ENCODE measurements at places on chromosomes 16 and 17.

GRCh38 chr16:85553436-85554113 lies 59.5 kb upstream of the GSE1 start:
- no peak for DNase-seq

DNA sequence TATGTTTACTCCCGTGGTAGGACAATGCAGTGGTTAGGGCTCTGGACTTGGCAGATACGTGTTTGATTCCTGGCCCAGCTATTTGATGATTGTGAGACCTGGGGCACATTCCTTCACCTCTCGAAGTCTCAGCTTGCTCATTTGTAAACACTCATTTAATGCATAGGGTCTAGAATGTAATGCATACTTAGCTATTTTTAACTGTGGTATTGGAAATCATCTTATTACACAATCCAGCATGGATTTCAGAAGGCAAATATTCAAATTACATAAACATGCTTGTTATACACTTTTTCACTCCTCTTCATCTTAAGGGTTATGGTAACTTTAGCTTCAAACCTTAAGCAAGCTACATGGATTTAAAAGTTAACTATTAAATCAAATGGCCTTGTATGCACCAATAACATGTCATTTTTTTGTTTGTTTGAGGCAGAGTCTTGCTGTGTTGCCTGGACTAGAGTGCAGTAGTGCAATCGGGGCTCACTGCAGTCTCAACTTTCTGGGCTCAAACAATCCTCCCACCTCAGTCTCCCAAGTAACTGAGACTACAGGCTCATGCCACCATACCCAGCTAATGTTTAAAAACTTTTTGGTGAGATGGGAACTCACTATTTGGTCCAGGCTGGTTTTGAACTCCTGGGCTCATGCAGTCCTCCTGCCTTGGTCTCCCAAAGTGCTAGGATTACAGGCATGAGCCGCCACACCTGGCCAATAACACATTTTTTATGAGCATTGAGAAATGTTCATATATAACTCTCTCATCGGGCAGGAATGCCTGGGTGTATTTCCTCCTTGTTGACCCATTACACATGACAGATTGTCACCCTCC lies 52.5 kb downstream of the VAT1L start:
- DNase-seq = no peak

DNA sequence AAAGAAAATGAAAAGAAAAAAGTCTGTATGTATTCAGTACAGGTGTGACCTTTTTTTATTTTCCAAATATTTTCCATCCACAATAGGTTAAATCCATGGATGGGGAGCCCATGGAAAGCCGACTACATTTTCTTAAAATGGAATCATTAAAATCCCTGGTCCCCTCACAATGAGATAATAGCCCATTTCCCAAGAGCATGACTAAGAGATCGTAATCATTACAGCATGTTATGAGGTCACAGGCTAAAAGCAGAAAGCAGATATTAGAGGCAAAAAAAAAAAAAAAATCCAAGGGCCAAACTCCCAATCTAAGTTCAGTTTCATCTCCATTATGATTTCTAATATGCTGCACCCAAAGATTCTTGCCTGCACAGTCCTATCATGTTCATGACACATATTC lies 44.7 kb downstream of the CYTH1 start:
- no peak for DNase-seq

- DNase-seq = no peak
These were observed 119.7 kb downstream of the GSG1L start for GRCh38 chr16:27943766-27944165.

- DNase-seq = no peak
These were observed 7.8 kb upstream of the ALOX12B start for GRCh38 chr17:8095361-8095760.

DNA sequence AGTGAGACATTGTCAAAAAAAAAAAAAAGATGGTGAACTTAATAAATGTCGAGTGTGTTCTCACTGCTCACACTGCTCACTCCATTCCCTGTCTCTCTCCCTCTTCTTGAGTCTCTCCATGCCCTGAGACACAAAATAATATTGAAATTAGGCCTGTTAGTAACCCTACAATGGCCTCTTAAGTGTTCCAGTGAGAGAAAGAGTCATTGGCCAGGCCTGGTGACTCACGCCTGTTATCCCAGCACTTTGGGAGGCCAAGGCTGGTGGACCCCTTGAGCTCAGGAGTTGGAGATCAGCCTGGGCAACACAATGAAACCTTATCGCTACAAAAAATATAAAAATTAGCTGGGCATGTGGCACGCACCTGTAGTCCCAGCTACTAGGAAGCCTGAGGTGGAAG lies 16.2 kb upstream of the CSF3 start:
- DNase-seq = no peak

Measured in activated CD4-positive, alpha-beta T cell treated with anti-CD3 and anti-CD28 coated beads, Interleukin-2, amount 50 U/mL, for 4 hours (primary cell).